ENCODE measurements at places on chromosomes 2 and 18. TPM values are rescaled to one million over a fixed set of nuclear protein-coding genes. Genes with fewer than 3 reads are reported as not detected.

DNA sequence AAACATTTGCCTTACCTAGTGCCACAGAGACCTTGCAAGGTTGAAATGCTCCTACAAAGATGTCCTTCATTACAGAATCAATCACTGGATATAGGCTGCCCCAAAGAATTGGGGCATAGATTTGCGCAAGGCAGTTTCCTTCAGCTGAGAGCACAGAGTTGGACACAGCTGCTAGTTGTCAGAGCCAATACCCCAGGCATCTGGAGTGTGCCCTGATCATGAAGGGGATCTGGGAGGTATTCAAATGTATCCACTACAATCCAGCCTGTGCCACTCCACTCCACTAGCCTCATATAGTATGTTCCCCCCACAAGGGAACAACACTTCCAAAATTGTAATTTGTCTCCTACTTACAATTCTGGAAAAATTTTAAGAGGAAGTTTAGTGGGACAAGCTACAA lies 62.3 kb upstream of the ITPRID2 start:
- no peak for DNase-seq

GRCh38 chr18:55508651-55509050 lies 79.3 kb downstream of the TCF4 start:
- DNase-seq = no peak

- DNase-seq = no peak
These were observed 16.7 kb downstream of the SRSF7 start for GRCh38 chr2:38734299-38735058.

DNA sequence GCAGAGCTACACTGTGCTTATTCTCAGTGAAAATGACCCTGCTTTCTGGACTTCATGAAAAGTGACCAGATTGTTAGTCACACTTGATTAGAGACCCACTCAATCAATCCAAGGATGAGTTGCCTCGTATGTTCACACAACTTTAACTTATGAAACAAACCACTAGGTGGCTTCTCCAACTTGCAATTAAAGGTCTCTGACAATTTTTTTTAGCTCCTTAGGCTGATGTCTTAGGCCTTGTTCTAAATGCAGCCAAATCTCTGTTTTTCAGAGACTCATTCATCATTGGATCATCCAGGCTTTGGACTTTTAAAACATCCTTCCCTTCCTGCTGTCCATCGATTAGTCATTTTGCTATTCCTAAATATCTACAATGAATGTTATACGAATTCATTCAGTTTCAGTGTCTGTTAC lies 63.4 kb downstream of the MREG start:
- no peak for DNase-seq

DNA sequence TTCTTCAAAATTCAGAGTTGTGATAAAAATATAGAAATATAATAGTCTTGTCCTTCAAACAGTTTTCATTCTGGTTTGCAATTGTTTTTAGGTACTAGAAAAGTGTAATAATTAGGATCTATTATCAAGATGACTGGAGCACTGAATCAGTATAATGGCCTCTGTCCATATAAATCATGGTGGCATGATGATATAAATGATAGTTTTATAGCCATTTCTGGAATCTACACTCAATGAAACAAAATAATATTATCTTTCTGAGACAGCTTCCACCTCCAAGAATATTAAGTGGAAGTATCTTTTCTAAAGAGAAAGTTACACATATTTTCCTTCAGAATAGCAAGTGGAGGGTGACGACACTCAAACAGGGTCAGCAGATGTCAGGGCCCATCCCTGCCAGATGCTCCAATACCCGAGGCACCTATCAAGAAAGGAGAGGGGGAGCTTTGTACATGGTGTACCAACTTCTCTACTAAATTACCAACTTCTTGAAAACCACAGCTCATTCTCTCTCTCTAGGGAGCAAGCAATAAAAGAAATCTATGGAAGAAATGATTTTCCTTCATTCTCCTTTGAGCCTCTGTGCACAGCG lies 882.7 kb upstream of the CHAC2 start:
- no peak for DNase-seq

Gene MAP3K19
- not detected for total RNA-seq

Gene MREG
- 10.4 TPM for total RNA-seq
